Central memory CD8-positive, alpha-beta T cell (primary cell): ENCODE measurements at places on chromosomes 11 and 22.

DNA sequence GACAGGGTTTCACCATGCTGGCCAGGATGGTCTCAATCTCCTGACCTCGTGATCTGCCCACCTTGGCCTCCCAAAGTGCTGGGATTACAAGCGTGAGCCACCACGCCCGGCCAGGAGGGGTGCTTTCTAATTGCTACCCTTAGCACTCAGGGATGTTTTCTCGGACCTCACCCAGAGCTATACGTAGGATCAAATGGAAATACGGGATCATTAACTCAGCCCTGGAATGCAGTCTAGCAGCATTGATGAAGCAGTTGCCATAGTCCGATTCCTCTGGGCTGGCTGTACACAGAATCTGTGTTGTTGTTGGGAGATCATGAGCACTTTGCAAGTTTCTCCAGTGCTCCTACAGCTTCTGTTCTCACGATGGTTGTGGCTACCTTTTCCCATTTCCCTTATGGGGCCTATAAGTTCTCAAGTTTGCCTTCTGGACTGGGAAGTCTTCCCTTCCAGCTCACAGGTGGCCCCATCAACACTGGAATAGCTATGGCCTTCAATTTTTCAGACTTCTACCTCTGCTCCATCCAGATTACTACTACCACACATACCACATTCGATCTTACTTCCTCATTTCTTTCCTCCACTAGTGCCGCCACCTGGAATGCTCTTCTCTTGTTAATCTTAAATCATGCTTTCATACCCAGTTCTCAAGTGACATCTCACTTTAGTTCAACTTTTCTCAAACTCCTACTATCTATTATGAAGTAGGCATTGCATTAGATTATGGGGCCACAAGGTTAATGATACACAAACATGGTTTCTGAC, 16.1 kb upstream of the PCF11 start:
- DNase-seq: no peak

GRCh38 chr11:119320776-119321524, 4.0 kb upstream of the MCAM start:
- DNase-seq: no peak

DNA sequence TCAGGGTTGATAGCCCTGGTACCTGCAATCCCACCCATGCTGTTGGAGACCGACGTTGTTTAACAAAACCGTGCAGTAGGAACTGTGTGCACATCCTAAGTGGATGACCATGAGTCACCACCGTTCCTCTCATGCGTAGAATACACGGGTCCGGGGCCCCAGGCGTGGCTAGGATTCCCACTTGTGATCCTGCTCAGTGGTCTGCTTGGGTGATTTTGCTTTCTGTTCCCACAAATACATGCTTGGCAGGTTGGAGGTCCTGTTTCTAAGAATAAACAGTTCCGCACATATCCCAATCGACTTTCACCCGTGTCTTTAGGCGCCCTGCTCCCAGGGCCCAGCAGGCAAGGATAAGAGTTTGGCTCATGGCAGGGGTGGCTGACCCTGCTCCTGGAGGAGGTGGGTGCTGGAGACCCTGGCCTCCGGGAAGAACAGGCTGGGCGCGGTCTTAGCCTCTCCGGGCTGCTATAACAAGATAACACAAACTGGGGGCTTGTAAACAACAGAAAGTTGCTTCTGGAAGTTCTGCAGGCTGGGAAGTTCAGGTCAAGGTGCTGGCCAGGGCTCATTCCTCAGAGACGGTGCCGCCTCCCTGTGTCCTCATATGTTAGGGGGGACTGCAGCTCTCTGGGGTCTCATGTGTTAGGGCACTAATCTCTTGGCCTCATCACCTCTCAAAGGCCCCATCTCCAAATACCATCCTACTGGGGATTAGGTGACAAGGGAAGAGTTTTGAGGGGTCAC, 1028.3 kb downstream of the BRD1 start:
- no peak for DNase-seq

- DNase-seq: no peak
Observed at GRCh38 chr11:44034639-44035038, 13.1 kb upstream of the ACCSL start.

GRCh38 chr11:37630866-37631265, 1032.8 kb upstream of the RAG2 start:
- no peak for DNase-seq

DNA sequence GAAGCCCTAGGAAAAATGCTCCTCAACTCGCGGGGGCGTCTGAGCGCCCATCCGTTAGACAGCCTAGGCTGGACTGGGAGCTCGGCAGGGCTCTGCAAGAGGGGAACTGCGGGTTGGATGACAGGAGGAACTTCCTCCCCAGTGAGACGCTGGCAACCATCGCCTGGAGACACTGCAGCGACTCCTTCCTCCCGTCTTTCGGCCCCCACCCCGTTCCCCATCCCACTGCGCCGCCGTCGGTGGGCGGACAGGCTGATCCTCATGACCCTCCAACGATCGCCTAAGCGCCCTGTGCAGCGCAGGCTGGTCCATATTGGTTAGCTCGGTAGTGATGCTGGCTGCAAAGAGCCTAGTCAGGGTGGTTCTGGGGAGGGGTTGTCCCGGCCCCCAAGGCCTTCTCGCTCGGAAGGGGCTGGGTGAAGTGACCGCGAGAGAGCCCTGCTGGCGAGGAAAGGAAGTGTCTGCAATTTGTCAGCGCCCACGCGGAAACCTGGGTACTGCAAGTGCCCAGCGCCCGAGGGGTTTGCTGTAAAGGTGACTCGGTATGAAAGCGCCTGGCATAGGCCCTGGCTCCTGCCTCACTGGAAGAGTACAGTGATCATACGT, 638 bp downstream of the NRGN start:
- no peak for DNase-seq

GRCh38 chr11:122131126-122131525, 15.1 kb upstream of the BLID start:
- no peak for DNase-seq

- DNase-seq: no peak
Observed at GRCh38 chr11:118746988-118747585, 43.9 kb downstream of the DDX6 start.

DNA sequence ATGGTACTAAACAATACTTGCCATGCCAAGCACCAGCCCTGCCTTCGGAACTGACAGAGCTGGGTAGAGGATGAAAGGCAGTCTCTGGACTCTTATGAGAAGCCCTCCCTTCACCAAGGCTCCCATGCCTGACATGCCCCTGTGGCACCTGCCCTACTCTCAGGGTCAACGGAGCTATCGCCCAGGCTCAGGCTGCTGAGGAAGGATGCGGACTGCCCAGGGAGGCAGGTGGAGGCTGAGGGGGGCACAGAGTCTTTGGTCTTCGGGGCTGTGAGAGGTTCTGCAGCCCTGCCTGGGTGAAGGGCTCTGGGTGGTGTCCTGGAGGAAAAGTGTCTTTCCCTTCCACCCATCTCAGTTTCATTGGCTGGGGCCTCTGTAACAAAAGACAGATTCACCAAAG, 290.8 kb upstream of the B3GAT1 start:
- no peak for DNase-seq

DNA sequence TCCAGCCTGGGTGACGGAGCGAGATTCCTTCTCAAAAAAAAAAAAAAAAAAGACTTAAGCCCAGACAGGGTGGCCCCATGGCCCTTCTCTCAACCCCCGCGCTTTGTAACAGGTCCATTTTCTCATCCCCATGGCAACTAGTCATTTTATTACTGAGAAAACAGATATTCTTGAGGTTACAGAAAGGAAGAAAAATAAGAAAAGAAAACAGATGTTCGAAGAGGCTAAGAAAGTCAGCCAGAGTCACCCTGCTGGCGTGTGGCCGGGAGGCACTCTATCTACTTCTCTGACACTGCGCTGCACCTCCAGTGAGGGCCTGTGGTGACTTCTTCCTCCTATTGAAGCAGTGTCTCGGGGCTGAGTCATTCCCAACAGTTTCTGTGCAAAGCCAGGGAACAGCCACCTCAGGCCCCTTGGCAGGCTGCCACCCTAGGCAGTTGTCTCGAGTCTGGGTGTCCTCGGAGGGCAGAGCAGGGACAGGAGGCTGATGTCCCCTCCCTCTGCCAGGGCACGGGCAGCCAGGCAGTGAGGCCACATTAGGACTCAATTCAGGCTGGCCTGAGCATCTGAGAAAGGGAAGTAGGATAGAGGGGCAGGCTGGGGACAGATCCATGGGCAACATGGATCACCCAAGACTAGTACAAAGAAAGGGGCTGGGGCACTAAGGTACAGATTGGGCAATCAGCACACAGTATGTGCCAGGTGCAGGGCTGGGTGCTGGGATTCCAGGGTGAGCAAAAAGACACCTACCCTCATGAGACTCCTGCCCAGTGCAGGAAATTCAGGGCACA, 16.4 kb upstream of the SYVN1 start:
- DNase-seq: no peak

DNA sequence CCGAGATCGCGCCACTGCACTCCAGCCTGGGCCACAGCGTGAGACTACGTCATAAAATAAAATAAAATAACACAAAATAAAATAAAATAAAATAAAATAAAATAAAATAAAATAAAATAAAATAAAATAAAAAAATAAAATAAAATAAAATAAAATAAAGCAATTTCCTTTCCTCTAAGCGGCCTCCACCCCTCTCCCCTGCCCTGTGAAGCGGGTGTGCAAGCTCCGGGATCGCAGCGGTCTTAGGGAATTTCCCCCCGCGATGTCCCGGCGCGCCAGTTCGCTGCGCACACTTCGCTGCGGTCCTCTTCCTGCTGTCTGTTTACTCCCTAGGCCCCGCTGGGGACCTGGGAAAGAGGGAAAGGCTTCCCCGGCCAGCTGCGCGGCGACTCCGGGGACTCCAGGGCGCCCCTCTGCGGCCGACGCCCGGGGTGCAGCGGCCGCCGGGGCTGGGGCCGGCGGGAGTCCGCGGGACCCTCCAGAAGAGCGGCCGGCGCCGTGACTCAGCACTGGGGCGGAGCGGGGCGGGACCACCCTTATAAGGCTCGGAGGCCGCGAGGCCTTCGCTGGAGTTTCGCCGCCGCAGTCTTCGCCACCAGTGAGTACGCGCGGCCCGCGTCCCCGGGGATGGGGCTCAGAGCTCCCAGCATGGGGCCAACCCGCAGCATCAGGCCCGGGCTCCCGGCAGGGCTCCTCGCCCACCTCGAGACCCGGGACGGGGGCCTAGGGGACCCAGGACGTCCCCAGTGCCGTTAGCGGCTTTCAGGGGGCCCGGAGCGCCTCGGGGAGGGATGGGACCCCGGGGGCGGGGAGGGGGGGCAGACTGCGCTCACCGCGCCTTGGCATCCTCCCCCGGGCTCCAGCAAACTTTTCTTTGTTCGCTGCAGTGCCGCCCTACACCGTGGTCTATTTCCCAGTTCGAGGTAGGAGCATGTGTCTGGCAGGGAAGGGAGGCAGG, at the start of gene GSTP1:
Gene GSTP1, plus strand, starts transcription at position 566 of the 958 bp plus-strand sequence. Its CDS starts 32 bp downstream, at position 598.
- peak; percentile 61 for DNase-seq

DNA sequence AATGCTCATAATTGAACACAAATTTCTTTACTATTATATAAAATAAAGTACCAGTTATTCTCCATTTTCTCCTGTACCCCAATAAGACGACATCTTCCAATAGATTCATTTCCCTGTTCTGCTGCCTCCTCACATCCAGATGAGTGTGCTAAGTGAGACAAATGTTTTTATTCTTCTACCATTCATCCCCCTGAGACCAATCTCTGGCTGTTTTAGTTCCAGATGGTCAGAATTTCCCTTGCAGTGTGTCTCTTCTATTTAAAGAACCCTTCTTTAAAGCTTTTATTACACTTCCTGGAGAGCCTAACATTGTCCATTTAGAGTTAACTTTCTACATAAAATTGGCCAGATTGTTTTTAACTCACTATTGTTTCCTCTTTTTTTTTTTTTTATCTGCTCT, 41.2 kb upstream of the GLYATL1 start:
- DNase-seq: no peak

GRCh38 chr11:134521001-134521400, 109.0 kb upstream of the B3GAT1 start:
- no peak for DNase-seq

GRCh38 chr11:11025087-11025486, 167.2 kb upstream of the ZBED5 start:
- DNase-seq: no peak

- no peak for DNase-seq
Observed at GRCh38 chr11:8243458-8243857, 20.2 kb downstream of the LMO1 start.

GRCh38 chr11:104997288-104997687, 25.7 kb downstream of the CASP5 start:
- no peak for DNase-seq

GRCh38 chr22:29872989-29873388, 10.0 kb upstream of the MTMR3 start:
- no peak for DNase-seq

- no peak for DNase-seq
Observed at GRCh38 chr11:75371949-75372876, 20.8 kb upstream of the ARRB1 start.

GRCh38 chr22:23246982-23247766, 66.9 kb downstream of the BCR start:
- no peak for DNase-seq

DNA sequence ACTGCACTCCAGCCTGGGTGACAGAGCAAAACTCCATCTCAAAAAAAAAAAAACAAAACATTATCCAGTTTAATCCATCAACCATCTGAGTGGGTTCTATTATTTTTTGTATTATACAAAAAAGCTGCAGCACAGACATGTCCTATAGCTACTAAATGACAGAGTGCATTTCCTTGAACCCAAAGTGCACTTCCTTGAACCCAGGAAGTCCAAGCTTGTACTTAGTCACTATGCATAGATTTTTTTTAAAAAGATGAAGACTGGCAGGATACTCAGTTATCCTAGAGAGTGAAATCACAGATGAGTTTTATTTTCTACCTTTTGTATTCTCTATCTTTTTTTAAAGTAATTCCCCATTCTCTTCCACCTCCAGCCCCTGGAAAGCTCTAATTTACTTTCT, 8.0 kb upstream of the RRAS2 start:
- no peak for DNase-seq

GRCh38 chr11:18061351-18061750, 15.3 kb upstream of the TPH1 start:
- DNase-seq: no peak

GRCh38 chr11:100673063-100673462, 14.0 kb upstream of the ARHGAP42 start:
- DNase-seq: no peak

GRCh38 chr11:90241414-90241813, 18.6 kb upstream of the CHORDC1 start:
- no peak for DNase-seq

- DNase-seq: no peak
Observed at GRCh38 chr11:96159968-96160367, 183.0 kb downstream of the MAML2 start.

- DNase-seq: no peak
Observed at GRCh38 chr22:21450858-21451353, 16.3 kb upstream of the TMEM191C start.

DNA sequence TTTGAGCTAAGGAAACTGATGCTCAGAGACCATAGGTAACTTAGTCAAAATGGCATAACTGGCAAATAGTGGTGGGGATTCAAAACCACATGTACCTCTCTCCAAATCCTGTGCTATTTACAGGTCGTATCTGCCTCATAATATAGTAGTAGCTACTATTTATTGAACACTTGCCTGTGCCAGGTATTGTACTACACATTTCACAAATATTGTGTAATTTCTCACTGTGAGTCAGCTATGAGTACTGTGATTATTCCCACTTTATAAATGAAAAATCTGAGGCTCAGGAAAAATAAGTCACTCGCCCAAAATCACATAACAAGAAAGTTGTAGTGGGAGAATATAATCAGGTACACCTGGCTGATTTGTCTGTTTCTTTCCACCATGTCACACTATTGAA, 199.8 kb upstream of the FAT3 start:
- no peak for DNase-seq

- DNase-seq: no peak
Observed at GRCh38 chr11:93608364-93608763, 53.1 kb upstream of the CEP295 start.

- no peak for DNase-seq
Observed at GRCh38 chr22:27801202-27801615, 347 bp downstream of the MN1 start.
